Fibroblast of lung (primary cell): ENCODE measurements at places on chromosomes 12 and 14.

DNA sequence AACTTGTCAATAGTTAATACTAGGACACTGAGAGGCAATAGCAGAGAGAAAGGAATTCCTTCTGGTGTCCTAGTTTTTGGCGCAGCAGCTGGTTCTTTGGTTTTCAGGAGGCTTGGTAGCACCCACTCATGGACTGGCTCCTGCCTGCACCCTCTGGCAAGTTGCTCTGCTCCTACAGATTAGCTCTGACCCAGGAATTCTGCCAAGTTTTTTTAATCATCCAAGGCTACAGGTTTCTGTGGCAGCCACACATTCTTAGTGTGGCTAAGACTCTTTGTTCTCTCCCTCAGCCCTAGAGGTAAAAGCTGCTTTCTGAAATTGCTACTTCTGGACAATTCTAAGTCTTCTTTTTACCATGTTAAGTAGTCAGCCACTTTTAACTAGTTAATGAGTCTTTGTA is 72.0 kb upstream of the FKBP4 start:
- DNase-seq = no peak

DNA sequence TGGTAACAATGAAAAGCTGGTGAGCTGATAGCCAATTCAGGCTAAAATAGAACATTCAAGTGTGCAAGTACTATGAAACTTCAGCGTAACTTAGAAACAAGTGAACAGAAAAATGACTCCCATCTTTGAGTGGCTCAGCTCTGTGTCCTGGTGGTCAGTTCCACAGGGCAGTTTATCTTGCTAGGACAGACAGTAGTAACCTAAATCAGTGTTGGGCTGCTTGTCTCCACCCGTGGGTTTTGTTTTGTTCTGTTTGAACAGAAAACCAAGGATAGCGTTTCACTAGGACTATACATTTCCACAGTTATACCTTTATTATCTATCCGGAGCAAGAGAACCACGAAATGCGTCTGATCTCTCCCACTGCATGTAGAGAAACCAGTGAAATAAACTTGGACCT is 467.8 kb downstream of the EGLN3 start:
- DNase-seq = no peak

DNA sequence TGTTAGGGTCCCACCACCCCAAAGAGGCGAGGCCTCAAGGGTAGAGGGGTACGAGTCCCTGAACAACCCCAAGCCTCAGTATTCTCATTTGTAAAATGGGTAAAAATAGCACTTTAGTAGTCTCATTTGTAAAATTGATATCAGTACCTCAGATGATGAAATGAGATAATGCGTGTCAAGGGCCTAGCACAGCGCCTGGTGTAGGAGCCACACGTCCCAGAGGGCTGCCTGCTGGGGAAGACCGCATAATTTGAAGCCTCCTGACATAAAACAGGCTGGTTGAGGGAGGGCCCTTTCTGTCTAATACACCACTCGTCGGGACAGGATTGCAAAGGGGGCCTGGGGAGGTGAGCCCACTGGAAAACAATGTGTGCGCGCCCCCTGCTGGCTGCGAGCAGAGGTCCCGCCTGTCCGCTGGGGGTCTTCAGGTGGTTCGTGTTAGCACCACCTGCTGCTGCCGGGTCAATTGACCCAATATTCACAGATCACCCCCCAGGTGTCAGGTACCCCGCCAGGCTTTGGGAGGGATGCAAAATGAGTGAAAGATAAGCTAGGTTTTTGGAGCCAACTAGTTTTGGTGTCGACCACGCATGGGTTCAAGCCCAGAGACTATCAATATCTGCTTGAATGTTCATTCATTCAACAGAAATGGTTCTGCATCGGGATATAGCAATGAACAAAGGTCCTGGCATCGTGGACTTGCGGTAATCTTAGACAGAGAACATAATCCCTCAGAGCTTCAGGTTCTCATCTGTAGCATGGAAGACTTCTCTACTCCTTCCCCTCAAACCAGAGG is 24.7 kb upstream of the IRF2BPL start:
- DNase-seq = peak; percentile 79

DNA sequence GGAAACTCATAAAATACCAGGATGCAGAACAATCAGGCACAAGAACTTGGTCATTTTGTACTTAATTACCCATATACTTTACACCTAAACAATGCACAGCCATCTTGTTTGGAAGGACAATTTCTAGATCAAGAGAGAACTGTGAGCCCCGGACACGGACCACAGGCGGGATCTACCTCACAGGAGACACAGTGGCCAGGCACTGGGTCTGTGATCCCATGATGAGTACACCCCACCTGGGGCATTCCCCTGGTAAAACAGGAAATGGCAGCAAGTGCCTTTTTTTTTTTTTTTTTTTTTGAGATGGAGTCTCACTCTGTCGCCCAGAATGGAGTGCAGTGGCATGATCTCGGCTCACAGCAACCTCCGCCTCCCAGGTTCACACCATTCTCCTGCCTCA is 15.2 kb downstream of the GOLGA3 start:
- DNase-seq = no peak

DNA sequence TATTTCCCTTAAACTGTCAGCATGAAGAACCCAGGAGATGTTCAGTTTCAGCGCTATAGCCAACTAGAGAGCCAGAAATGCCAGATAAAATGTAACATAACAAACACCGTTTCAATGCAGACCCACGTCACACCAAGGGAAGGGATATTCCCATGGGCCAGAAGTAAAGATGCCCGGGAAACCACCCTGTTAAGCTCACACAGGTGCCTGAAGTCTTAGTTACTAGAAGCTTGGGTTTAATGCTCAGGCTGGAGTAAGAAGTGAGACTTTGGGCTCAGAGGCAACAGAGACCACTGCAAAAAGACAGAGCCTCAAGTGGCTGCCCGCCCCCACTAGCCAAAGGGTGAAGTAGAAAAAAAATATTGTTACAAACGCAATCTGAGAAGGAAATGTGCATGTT is 52.3 kb downstream of the SYNE3 start:
- no peak for DNase-seq

DNA sequence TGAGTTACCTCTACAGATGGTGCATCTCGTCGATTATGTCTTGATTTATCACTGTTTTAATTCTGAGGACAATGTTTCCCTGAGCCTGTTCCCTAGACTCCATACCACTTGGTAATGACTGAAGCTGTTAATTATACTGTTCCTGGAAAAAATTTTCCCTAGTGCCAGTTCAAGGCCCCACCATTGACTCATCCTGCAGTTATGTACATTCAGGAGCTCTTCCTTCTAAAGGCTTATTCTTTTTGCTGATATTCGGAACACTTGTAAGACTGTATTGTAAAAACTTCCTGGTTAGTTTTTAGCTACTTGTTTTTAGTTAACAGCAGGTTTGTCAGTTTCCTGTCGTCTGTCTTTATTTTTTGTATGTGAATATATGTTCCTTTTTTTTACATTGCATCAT is 30.4 kb upstream of the PPP2R5E start:
- DNase-seq = no peak

- no peak for DNase-seq
These were observed 323.5 kb downstream of the DAD1 start for GRCh38 chr14:22265319-22266141.

DNA sequence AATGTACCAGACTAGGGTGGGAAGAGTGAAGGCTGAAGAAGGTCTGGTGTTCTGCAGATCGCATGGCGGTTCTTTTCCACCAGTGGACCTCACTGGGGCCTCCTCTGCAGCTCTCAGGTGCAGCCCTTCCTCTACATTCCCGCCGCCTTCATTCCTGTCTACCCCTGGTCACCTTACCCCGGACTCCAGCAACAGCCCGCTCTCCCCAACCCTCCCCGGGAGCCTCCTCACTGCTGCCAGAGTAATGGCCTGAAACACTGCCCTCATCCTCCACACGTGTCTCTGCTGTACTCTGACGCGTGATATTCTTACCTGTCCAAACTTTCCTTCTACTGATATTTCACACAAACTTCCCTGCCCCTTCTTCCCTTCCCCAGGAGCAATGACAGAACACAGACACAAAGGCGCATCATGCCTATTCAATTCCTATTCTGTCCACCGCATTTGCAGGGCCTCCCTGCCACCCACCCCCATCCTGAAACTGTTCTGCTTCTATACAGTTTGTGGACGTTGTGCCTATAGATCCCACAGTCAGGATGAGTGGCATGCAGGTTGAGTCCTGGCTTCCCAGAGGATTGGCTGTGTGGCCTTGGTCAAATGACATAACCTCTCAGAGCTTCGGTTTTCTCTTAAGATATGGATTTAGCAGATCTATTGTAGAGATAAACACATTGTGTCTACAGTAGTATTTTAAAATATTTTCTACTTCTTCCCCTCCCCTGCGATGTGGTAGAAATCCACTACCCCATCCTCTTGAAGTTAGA is 1.7 kb upstream of the NUAK1 start:
- DNase-seq = no peak

GRCh38 chr14:103138301-103139131 is 15.3 kb downstream of the TNFAIP2 start:
- no peak for DNase-seq

- DNase-seq = peak; percentile 33
These were observed 279.9 kb downstream of the RPS29 start for GRCh38 chr14:49306152-49306751.

GRCh38 chr12:15996948-15997347 is 85.8 kb downstream of the DERA start:
- DNase-seq = no peak

- DNase-seq = no peak
These were observed 95.0 kb downstream of the TGFB3 start for GRCh38 chr14:75886636-75887348.

GRCh38 chr12:87836190-87836589 is 193.0 kb downstream of the C12orf50 start:
- no peak for DNase-seq

GRCh38 chr12:12735301-12735700 is 18.1 kb downstream of the CDKN1B start:
- DNase-seq = peak; percentile 96

- no peak for DNase-seq
These were observed 167.2 kb upstream of the GSC start for GRCh38 chr14:94936901-94937685.

GRCh38 chr12:30820406-30820946 is 65.7 kb upstream of the CAPRIN2 start:
- no peak for DNase-seq

- no peak for DNase-seq
These were observed 398.0 kb downstream of the FSCB start for GRCh38 chr14:44109036-44109435.

GRCh38 chr14:65866448-65866847 is 453.9 kb downstream of the FUT8 start:
- DNase-seq = no peak

- no peak for DNase-seq
These were observed 994.7 kb downstream of the VRK1 start for GRCh38 chr14:97791906-97792305.

- DNase-seq = no peak
These were observed 18.8 kb downstream of the KNTC1 start for GRCh38 chr12:122545855-122546254.

GRCh38 chr12:89702503-89702902 is 6.1 kb downstream of the ATP2B1 start:
- no peak for DNase-seq

DNA sequence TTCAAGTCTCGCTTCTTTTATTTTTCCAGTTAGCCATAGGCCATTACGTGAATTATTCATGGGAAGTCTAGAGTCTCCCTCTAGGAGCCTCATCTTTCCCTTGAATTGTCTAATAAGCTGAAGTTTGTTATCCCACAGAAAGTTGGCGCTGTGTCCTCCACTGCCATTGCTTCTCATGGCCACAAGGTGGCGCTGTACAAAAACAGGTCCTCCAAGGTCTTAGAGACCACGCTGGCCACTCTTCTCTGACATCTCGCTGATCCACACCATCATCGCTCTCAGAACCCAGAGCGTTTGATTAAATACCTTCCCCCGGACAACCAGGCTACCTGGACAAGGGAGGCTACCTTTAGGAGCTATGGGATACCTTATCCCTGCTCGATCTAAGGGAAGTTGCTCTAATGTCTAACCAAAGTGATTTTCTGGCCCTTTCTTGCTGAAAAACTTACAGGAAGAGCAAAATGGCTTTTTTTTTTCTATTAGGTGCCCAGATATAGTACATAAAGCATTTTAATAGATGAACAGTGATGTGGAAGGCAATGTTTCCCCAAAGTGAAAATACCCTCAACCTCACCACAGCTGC is 110.0 kb downstream of the CCDC60 start:
- peak; percentile 2 for DNase-seq

GRCh38 chr14:73748858-73749357 is 34.7 kb upstream of the PNMA1 start:
- DNase-seq = no peak

- DNase-seq = peak; percentile 83
These were observed 113.2 kb upstream of the FLRT2 start for GRCh38 chr14:85416771-85417170.

DNA sequence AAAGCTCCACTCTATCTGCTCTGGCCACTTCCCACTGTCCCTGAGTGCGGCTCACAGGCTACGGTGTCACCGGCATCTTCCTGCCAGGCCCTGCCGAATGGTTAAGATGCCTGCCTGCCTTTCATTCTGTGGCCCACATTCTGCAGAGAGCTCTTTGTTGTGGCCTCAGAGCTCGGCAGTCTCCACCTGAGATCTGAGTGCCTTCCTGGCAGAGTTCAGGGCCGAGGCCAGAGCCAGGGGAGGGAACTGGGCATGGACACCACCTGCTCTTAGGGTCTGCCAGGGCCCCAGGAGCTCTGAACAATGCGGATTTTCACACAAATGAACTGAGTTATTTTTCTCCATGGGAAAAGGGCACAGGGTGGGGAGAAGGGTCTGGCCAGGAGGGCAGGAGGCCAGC is 127.2 kb downstream of the RBM19 start:
- no peak for DNase-seq

- DNase-seq = peak; percentile 36
These were observed 198.9 kb downstream of the RBM19 start for GRCh38 chr12:113766879-113767878.

DNA sequence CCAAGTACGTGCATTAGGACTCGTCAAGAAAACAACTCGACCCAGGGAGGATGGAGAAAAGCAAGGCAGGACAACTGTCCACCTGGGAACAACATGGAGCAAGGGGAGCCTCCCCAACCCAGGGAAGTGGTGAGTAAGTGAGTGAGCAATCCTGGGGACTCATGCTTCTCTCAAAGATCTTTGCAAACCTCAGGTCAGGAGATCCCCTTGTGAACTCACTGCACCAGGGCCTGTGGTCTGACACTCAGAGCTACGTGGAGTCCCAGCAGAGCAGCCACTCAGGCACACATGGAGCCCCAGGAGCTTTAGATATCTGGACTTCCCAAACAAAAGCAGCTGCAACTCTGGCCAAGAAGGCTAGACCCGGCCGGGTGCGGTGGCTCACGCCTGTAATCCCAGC is 12.2 kb upstream of the OR5AU1 start:
- peak; percentile 5 for DNase-seq

DNA sequence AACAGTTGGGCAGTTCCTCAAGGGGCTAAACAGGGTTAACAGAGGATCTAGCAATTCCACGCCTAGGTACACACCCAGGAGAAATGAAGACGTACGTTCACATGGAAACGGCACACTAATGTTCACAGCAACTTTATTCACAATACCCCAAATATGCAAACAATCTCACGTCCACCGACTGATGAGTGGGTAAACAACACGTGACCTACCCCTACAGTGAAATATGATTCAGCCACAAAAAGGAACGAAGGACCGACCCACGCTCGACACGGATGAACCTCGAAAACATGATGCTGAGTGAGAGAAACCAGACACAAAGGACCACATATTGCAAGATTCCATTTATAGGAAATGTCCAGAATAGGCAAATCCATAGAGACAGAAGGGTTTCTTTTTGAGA is 112.7 kb downstream of the NCOR2 start:
- DNase-seq = peak; percentile 63

GRCh38 chr12:106459534-106459933 is 102.0 kb downstream of the POLR3B start:
- DNase-seq = no peak
